ENCODE measurements at places on chromosomes 3 and 15. TPM values are rescaled to one million over a fixed set of nuclear protein-coding genes. Genes with fewer than 3 reads are reported as not detected.
A peak's percentile ranks its signal among the peaks of the same experiment; 100 is the strongest.

DNA sequence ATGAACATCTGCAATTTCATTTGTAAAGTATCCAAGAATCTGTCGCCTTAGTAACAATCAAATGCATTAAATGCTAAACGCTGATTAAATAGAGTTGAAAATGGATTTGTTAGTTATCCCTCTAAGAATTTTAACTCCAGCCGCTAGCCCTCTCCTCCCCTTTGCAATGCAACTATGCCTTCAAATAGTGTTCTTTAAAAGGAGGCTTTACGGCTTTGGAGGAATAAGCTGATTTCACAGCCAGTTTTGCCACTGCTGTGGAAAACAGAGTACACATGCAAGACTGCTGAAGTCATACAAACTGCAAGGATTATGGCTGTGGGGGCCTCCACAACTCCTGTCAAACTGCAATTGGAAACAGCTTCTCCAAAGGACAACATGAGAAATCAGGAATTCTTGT is 89.2 kb downstream of the CERS3 start:
- H3K27me3 ChIP-seq, result no peaks in the 10 kb centered on the region
- H3K4me1 ChIP-seq, result no peaks in the 10 kb centered on the region
- H3K36me3 ChIP-seq, result no peaks in the 10 kb centered on the region
- H3K4me3 ChIP-seq, result no peak overlapping the region
- no peak overlapping the region for H3K27ac ChIP-seq

GRCh38 chr3:52454250-52454937 is 553 bp upstream of the TNNC1 start:
- H3K4me3 ChIP-seq, result peak overlapping the region; percentile 89
- H3K27me3 ChIP-seq, result no peaks in the 10 kb centered on the region
- H3K27ac ChIP-seq, result peak overlapping the region; percentile 90

DNA sequence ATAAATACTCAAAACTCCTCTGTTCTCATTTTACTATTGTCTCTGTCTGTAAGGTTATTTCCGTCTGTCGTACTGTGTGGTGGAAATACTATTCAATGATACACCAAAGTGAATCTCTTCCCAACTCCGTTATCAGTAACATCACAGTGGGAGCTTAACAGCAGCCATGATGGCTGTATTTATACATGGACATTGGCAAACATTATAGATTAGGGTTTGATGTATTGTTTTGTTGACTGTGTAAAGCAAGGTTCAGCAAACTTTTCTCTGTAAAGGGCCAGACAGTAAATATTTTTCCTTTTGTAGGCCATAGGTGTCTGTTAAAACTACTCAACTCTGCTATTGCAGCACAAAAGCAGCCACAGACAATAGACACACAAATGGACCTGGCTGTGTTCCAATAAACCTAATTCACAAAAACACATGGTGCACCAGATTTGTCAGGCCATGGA is 23.2 kb downstream of the LIPC start:
- H3K27ac ChIP-seq, result no peak overlapping the region
- H3K27me3 ChIP-seq, result no peaks in the 10 kb centered on the region
- DNase-seq, result no peak
- no peaks in the 10 kb centered on the region for H3K36me3 ChIP-seq

- no peak overlapping the region for H3K4me3 ChIP-seq
- no peak for DNase-seq
- H3K36me3 ChIP-seq, result no peaks in the 10 kb centered on the region
- H3K27ac ChIP-seq, result no peak overlapping the region
- H3K4me1 ChIP-seq, result no peaks in the 10 kb centered on the region
- H3K27me3 ChIP-seq, result no peaks in the 10 kb centered on the region
Measured at GRCh38 chr3:15522016-15522415, 510 bp upstream of the COLQ start.

DNA sequence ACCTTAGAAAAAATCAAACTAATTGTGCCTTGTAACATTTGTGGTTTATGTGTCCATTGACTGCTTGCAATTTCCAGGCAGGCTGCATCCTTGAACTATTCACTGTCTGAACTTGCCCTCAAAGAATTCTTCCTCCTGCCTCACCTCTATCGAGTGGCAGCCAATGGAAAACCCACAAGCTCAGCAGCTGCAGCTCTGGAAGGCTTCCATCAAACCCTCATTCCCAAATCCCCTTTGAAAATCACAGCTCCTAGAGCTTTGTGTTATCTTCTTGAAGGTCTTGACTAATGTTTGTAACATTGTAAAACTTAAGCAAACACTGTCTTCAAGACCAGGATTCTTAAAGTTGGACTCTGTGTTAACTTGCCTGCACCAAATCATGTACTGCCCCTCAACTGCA is 81.1 kb downstream of the FILIP1L start:
- DNase-seq, result no peak
- H3K27me3 ChIP-seq, result no peaks in the 10 kb centered on the region
- no peak overlapping the region for H3K27ac ChIP-seq
- H3K4me3 ChIP-seq, result no peak overlapping the region
- H3K36me3 ChIP-seq, result no peaks in the 10 kb centered on the region
- H3K4me1 ChIP-seq, result no peaks in the 10 kb centered on the region

DNA sequence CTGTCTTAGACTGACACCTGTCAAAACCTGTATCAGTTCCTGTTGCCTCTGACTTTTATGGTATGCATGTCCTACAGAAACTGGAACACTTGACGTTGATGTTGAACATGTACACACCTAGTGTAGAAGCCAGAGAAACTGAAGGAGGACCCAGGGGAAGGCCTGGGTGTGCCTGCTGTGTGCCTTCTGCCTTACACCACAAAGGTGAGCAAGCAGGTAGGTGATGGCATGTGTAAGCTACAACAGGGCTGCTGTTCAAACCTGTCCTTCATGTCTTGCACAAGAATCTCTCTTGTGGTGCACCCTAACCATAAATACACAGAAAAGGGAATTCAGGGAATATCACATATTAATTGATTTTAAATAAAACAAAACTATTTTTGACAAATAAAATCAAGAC is 13.6 kb upstream of the AQP9 start:
- no peak overlapping the region for H3K27ac ChIP-seq
- H3K4me3 ChIP-seq, result no peak overlapping the region
- no peaks in the 10 kb centered on the region for H3K36me3 ChIP-seq
- H3K4me1 ChIP-seq, result no peaks in the 10 kb centered on the region
- H3K27me3 ChIP-seq, result no peaks in the 10 kb centered on the region

DNA sequence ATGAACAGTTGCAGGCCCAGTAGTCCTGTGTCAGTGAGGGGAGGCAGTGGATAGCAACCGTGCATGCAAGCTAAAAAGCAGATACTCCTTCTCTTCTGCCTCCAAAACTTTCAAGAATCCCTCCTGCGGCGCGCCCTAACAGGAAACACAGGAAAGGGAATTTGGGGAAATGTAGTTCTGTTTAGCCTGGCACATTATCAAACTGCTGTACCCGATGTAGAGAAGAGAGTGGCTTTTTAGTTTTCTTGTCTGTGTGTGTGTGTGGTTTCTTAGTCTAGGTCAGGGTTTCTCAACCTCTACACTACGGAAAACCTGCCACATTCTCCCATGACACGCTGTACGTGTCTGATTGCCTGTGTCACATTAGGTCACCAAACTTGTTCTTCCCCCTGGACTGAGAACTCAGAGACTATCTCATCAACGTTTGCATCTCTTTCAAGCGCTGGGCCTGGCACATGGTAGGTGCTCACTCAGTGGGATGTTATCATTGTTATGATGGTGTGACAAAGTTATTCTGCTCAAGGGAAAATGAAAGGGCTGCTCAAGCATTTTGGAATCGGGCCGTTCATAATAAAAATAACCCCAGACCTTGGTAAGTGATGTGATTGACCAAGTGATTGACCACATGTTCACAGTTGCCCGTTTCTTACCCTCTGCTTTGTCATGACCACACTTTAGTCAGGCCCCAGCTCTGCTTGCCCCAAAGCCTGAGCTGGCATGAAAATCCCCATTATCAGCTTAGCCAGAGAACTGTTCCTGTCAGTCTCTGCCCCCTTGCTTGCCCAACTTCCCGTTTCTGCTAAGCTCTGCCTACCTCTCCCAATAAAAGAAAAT is 33.2 kb downstream of the TM4SF4 start:
- DNase-seq, result no peak
- H3K4me3 ChIP-seq, result no peak overlapping the region
- no peaks in the 10 kb centered on the region for H3K27me3 ChIP-seq
- no peaks in the 10 kb centered on the region for H3K4me1 ChIP-seq

- no peak overlapping the region for H3K27ac ChIP-seq
- no peaks in the 10 kb centered on the region for H3K27me3 ChIP-seq
- H3K4me1 ChIP-seq, result peaks cover 11% of the 10 kb centered on the region
- H3K36me3 ChIP-seq, result no peaks in the 10 kb centered on the region
- no peak overlapping the region for H3K4me3 ChIP-seq
- DNase-seq, result no peak
Measured at GRCh38 chr3:45007091-45007490, 19.0 kb upstream of the CLEC3B start.

The GCSAM gene
- total RNA-seq, result not detected

DNA sequence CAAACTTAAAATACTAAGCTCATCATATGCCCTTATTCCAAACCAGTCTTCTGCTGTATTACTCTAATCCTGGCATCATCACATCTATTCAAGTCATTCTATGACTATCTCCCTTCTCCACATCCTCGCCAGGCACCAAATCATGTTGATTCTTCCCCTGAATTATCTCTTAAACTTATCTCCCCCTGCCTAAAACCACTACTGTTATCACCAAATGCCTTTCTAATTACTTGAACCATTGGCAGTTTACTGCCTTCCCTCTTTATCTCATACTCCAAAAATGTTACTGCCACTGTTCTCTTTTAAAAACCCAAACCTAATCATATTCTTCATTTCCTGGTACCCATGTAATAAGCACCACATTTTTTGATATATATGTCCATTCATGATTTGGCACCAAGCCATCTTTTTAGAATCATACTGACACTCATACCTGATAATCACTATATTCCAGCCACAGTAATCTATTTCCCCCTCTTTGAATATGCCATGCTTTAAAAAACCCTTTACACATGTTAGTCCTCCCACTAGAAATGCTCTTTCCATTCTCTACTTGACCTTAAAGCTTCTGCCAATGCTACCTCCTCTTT is 126.8 kb downstream of the PEAK1 start:
- H3K4me1 ChIP-seq, result no peaks in the 10 kb centered on the region
- no peaks in the 10 kb centered on the region for H3K36me3 ChIP-seq
- DNase-seq, result no peak
- H3K27ac ChIP-seq, result no peak overlapping the region
- no peaks in the 10 kb centered on the region for H3K27me3 ChIP-seq

The ADAMTS9 gene
- total RNA-seq, result 152 TPM

GRCh38 chr3:188473045-188473444 is 319.1 kb downstream of the LPP start:
- H3K4me3 ChIP-seq, result no peak overlapping the region
- peak overlapping the region; percentile 24 for H3K27ac ChIP-seq
- no peaks in the 10 kb centered on the region for H3K36me3 ChIP-seq
- H3K27me3 ChIP-seq, result no peaks in the 10 kb centered on the region
- H3K4me1 ChIP-seq, result peaks cover 5% of the 10 kb centered on the region

DNA sequence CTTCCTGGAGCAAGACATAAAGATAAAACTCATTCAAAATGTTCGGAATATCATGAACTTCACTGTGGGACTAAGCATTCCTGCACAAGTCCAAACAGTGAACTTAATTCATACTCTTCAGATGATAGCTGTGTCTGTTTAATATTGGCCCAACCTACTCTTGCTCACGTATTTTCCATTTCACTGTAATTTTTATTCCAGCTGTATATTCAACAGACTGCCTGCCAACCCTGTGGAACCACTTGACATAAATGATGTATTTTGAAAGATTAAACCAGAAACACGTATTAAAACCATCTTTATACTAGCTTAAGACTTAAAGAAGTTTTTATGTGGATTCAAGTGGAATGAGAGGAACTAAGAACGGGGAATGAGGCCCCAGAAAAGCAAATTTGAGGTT is 172.5 kb downstream of the TMEM108 start:
- H3K27me3 ChIP-seq, result no peaks in the 10 kb centered on the region
- no peak overlapping the region for H3K27ac ChIP-seq
- DNase-seq, result no peak
- H3K4me1 ChIP-seq, result no peaks in the 10 kb centered on the region
- H3K4me3 ChIP-seq, result no peak overlapping the region

GRCh38 chr15:33700695-33701303 is 267.5 kb upstream of the CHRM5 start:
- peak; percentile 60 for DNase-seq
- no peak overlapping the region for H3K27ac ChIP-seq
- no peaks in the 10 kb centered on the region for H3K27me3 ChIP-seq
- no peak overlapping the region for H3K4me3 ChIP-seq

DNA sequence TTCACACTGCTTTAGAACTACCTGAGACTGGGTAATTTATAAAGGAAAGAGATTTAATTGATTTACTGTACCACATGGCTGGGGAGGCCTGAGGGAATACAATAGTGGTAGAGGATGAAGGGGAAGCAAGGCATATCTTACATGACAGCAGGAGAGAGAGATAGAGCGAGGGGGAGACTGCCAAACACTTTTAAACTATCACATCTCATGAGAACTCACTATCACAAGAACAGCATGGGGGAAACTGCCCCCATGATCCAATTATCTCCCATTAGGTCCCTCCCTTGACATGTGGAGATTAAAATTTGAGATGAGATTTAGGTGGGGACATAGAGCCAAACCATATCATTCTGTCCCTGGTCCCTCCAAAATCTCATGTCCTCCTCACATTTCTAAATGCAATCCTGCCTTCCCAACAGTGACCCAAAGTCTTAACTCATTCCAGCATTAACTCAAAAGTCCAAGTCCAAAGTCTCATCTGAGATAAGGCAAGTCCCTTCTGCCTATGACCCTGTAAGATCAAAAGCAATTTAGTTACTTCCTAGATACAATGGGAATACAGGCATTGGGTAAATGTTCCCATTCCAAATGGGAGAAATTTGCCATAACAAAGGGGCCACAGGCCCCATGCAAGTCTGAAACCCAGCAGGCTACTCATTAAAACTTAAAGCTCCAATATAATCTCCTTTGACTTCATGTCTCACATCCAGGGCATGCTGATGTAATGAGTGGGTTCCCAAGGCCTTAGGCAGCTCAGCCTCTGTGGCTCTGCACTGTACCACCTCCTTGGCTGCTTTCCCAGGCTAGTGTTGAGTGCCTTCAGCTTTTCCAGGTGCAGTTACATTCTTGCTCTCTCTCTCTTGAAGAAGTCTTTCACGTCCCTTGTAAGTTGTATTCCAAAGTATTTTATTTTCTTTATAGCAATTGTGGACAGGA is 481.7 kb upstream of the TGFBR2 start:
- no peaks in the 10 kb centered on the region for H3K4me1 ChIP-seq
- no peak for DNase-seq
- H3K4me3 ChIP-seq, result no peak overlapping the region
- no peak overlapping the region for H3K27ac ChIP-seq

DNA sequence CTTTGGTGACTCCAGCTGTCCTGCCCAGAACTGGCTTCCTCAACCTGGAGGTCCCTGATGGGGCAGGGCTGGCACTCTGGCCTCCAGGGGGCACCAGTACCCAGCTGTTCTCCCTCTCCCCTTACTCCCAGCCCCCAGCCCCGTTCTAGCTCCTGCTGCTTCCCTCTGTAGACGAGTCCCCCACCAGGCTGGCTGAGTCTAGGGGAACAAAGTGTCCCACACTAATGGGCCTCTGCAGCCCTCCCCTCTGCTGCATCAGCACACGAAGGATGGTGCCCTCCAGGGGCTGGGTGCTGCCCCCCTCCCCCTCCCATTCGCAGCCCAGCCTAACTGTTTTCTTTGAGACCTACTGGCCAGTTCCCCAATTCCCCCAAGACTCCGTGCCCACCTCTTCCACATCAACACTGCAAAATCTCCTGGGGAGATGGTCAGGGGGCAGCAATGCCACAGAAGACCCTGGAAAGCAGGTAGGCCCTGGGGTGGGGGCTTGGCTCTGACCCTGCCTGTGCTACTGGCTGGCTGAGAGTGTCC is 4.2 kb downstream of the RHCG start:
- no peak overlapping the region for H3K27ac ChIP-seq
- peaks cover 10% of the 10 kb centered on the region for H3K27me3 ChIP-seq
- H3K4me3 ChIP-seq, result no peak overlapping the region
- H3K36me3 ChIP-seq, result no peaks in the 10 kb centered on the region
- H3K4me1 ChIP-seq, result no peaks in the 10 kb centered on the region
- DNase-seq, result no peak

The SLITRK3 gene
- 3.8 TPM for total RNA-seq

The CPNE4 gene
- total RNA-seq, result not detected

The CATSPER2 gene
- total RNA-seq, result 0.51 TPM
